HepG2 (cell line): ENCODE measurements at places on chromosomes 4 and X. TPM values are rescaled to one million over a fixed set of nuclear protein-coding genes. Genes with fewer than 3 reads are reported as not detected.
A peak's percentile ranks its signal among the peaks of the same experiment; 100 is the strongest.

BEND2 gene
- not detected in 2 replicates for total RNA-seq

XAGE3 gene
- total RNA-seq: not detected in 2 replicates

IGSF1 gene
- 24.8 and 58.7 TPM in 2 replicates for total RNA-seq

TLR7 gene
- total RNA-seq: not detected in 2 replicates

CDKL2 gene
- not detected in 2 replicates for total RNA-seq

IL13RA1 gene
- total RNA-seq: 31.3 and 56.6 TPM in 2 replicates

GRCh38 chr4:185039508-185040273, 21.4 kb downstream of the HELT start:
- DNase-seq: peak; percentile 30

GRCh38 chrX:129145840-129146272, 377.4 kb downstream of the SMARCA1 start:
- peak; percentile 51 for DNase-seq

DNA sequence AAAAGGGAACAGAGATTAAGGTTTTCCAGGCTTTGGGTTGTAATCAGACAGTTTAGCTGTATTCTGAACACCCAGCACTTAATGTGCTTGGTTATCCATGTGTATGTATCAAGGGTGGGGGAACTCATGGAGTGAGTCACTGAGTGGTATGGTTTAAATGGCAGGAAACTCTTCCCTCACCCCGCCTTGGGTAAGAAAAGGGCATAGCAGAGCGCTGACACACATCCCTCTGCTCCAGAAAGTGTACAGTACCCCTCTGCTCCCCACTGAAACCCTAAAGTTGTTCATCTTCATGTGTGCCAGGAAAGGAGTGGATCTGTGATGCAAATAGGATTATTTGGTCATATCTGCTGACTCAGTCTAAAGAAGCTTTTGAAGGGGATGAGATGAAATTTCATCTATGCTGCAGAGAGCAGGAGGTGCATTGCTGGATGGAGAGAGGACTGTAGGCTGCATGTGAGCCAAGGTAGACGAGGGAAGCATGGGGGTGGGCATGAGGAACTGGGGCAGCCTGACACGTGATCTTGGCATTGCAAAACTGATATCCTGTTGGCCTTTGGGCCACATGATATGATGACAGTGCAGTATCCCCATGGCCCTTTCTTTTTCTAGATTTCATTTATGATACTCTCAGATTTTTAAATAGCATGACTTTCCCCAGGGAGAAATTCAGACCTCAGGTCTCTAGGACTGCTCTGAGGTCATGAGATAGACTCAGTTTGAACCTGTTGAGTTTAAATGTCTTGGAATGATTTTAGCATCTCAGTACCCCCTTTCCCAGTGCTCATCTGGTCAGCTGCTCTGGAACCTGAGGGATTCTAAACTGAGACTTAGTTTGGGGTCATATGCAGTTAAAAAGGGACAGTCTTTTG, 84.8 kb downstream of the TMEM164 start:
- DNase-seq: no peak

DNA sequence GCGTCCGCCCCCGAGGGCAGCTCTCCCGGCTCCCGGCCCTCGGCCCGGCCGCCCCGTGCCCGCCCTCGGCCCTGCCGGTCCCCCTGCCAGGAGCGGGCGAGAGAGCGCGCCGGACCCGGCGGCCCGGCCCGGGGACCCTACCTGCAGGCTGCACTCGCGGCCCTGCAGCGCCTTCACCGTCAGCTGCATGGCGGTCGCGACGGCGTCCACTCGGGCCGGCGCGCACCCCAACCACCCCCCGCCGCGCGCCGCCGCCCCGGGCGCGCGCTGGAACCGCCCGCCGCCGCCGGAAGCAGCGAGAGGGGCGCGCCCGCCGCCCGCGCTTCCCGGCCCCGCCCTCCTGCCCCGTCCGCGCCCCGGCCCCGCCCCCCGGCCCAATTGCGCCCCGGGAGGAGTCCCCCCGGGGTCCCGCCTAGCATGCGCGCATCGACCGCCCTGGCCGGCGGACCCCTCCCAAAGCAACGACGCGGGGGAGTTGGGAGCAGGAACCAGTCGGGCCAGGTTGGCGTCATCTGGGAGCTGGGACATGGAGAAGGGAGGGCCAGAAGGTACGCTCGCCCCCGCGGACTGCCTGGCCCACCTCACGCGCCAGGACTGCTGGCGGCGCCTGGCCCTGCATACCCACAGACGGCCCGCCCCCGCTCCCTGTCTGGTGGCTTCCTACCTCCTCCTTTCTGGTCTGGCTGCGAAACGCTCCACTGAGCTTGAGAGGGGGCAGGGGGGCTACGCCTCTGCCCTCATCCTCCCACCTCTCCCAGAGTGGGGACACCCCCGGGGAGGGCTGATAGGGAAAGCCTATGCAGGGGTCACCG, at the start of gene UBL4A:
TSS of gene UBL4A (minus strand) at position 220 of the 812 bp plus-strand sequence. CDS start at position 189, 31 bp downstream.
- no peak for DNase-seq

DNA sequence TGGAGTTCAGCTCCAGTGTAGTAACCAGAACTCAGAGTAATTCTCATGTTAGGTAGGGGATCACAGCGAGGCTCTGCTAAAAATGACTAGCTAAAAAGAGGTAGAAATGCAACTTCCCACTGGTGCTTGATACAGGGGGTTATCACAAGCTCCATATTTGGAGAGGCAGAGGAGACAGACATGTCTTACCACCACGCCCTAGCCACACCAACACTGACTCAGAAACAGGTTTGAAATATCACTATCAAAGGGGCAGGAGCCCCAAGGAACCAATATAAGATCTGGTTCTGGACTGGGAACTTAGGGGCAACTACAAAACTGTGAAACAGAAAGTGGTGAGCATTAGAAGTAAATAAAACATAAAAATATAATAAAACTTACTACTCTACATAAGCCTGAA, 62.9 kb downstream of the IQCM start:
- DNase-seq: no peak

- no peak for DNase-seq
Observed at GRCh38 chr4:6092971-6093370, 74.7 kb upstream of the C4orf50 start.

DNA sequence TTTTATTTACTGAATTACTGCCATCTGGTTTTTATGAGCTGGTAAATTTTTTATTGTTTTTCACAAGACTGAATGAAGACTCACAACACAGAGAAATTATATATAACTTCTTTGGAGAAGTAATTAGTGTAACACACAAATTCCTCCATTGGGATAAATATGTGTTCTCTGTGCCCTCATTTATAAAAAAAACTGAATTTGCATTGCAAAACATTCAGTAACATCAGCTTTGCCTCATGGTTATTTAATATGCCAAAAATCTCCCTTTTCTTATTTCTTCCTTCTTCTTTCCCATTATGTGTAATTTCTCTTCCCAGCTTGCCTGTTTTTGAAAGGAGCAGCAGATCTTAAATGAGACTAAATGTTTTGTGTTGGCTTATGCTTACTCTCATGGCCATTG, 18.5 kb downstream of the CASP6 start:
- no peak for DNase-seq

DNA sequence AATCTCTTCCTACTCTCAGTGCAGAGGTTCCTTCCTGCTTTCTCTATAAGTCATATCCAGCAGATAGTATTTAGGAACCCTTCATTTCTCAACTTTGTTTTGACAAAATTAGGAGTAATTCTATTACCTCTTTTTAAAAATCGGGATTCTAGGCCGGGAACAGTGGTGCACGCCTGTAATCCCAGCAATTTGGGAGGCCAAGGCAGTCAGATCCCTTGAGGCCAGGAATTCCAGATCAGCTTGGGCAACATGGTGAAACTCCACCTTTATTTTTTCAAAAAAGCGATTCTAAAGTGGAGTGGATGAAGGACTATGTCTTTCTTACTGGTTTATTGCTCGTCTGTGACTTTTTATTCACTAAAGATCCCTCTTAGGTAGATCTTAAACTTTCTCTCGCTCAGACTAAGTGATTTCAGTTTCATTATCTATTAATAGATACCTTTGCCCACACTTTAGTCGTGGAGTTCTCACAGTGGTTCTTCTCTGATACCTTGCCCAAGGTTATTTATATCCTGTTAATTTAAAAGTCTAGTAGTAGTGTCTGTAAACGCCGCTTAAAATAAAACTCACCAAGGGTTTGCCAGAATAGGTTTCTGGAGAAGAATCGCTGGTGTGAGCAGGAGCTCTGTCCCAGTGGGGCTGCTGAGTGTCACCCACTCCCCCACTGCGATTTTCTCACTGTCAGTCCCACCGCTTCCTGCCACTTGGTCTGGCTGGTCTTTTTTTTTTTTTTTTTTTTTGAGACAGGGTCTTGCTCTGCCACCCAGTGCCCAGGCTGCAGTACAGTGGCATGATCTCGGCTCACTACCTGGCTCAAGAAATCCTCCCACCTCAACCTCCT, 27.0 kb upstream of the TMEM131L start:
- no peak for DNase-seq

- no peak for DNase-seq
Observed at GRCh38 chr4:137393044-137393443, 139.2 kb downstream of the PCDH18 start.

DNA sequence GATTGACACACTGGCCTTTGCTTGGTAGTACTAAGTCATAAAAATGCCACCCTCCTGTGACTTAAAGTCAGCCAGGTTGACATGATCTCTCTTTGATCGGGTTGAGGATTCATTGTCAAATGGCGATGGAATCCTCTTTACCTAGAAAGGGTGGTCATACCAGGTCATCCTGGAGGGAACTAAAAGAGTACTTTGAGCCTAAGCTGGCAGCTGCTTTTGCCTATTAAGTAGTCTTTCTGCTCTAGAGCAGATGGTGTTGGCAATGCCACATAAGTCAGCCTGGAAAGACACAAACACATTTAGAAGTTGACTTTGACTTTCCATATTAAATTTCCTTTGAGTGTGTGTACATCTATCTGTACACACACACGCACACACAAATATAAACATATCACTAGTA, 39.2 kb upstream of the C4orf54 start:
- DNase-seq: no peak

- no peak for DNase-seq
Observed at GRCh38 chr4:8838296-8838960, 33.2 kb downstream of the HMX1 start.

DNA sequence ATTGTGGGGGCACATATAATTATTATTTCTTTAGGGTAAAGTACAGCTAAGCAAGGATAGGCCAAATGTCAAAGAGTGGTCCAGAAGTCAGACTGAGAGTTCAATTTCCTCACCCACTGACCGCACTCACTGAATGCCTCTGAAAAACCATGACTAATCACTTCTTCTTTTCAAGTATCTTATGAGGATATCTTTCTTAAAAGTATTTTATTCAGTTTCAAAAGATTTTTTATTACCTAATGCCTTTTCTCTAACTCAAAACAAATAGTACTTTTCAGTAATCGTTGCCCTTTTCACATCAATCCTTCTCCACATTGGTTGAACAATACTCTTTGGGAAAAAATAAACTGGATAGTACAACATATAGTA, 61.7 kb upstream of the CAMK2D start:
- no peak for DNase-seq

DNA sequence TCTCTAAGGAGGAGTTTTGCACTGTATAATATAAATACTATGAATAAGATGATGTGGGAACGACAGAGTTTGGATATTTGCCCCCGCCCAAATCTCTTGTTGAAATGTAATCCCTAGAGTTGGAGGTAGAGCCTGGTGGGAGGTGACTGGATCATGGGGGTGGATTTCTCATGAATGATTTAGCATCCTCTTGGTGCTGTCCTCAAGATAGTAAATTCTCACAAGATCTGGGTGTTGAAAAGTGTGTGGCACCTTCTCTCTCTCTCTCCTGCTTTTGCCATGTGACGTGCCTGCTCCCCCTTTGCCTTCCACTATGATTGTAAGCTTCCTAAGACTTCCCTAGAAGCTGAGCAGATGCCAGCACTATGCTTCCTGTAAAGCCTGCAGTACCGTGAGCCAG, 241.6 kb upstream of the ETNPPL start:
- DNase-seq: no peak

DNA sequence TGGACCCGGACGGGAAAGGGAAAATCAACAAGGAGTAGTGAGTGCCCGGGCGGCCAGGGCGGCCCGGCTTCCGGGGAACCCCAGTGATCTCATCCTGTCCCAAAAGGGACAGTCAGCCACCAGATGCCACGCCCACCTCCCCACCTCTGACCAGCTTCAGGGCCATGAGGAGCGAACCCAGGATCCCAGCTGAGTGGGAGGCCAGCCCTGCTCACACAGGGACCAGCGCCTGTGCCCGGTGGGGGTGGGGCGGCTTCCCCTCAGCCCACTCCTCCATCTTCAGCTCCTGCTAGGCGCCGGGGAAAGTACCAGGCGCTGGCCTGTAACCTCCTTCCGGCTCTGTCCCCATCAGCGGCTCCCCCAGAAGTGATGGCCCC, 6.2 kb downstream of the MYL5 start:
- no peak for DNase-seq
